ENCODE measurements at places on chromosomes 5 and 9.

GRCh38 chr5:150777685-150778084 lies 872 bp upstream of the SMIM3 start:
- no peak for DNase-seq
- no peaks in the 10 kb centered on the region for H3K36me3 ChIP-seq
- no peaks in the 10 kb centered on the region for H3K27me3 ChIP-seq

DNA sequence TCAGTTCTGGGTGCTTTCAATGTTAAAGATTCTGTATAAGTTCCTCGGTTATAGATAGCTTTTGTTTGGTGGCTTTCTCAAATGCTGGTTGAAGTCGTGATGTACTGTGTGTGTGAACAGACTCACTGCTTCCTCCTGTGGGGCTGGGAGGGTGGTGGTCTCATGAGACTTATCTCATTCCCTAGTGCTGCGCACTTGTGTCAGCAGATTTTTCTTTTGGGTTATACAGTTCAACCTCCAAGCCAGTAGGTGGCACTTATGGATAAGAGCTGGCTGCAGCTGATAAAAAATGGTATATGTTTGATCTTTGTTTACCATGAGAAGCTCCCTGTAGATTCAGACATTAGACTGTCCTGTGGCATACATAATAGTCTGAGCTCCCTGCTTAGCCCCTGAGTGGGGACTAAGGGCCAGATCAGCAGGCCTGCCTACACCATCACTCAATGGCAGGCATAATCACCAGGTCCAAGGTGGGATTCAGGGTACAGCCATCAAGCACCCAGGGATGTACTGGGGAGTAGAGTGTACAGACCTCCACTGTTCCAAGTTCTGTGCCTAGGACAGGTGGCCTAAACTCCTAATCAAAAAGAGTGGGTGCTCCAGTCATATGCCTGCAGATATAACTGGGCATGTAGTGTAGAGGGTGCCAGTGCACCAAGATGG lies 174.2 kb downstream of the OXCT1 start:
- no peaks in the 10 kb centered on the region for H3K4me1 ChIP-seq
- no peak overlapping the region for H3K27ac ChIP-seq
- no peaks in the 10 kb centered on the region for H3K36me3 ChIP-seq
- DNase-seq = no peak

- peaks cover 2% of the 10 kb centered on the region for H3K27me3 ChIP-seq
- DNase-seq = no peak
- H3K27ac ChIP-seq = no peak overlapping the region
- H3K4me3 ChIP-seq = no peak overlapping the region
- H3K4me1 ChIP-seq = no peaks in the 10 kb centered on the region
Measured at GRCh38 chr9:4508246-4508906, 18.1 kb downstream of the SLC1A1 start.

DNA sequence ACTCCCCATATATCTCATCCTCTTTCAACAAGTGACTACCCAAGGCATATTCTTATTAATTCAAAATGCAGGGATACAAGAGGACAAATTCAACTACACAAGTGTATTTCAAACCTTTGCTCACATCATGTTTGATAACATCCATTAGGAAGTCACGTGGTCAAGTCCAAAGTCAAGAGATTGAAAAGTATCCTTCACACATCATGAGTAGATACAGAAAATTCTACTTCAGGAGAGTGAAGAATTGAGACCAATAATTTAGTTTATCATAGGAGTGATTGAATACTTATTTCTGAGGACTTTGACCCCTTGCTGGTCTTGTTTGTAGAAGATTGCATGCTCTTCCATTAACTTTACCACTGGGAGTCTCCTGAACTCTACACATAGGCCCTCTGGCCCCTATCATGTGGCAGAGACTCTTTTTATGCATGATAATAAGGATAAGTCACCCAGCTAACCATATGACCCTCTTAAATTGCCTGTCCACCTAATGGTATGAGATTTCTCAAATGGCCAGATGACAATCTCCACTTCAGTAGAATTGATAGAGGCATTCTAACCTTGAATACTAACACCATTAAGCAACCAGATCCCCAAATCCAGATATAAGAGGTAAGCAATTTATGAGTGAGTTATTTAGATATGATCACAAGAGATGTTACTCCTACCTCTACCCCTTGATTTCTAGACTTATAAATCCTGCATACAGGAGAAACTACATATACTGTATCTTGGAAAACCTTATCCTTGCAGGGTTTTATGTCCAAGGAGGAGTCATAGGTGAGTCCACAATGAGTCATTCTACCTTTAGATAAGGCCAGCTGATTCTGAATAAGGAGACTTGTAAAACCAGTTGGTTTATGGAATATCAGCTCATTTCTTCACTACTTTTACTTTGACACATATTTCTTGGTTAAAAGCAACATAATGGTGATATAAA lies 26.6 kb upstream of the SLC46A2 start:
- H3K27ac ChIP-seq = no peak overlapping the region
- no peak overlapping the region for H3K4me3 ChIP-seq
- no peak for DNase-seq
- H3K36me3 ChIP-seq = no peaks in the 10 kb centered on the region

Measured in type B pancreatic cell (in vitro differentiated cells).